ELR (cell line): ENCODE measurements at places on chromosomes 1 and 21.
A peak's percentile ranks its signal among the peaks of the same experiment; 100 is the strongest.

- no peak for DNase-seq
Observed at GRCh38 chr1:165862448-165862847, 35.0 kb downstream of the UCK2 start.

GRCh38 chr1:218584418-218585155 lies 239.5 kb downstream of the TGFB2 start:
- peak; percentile 84 for DNase-seq

DNA sequence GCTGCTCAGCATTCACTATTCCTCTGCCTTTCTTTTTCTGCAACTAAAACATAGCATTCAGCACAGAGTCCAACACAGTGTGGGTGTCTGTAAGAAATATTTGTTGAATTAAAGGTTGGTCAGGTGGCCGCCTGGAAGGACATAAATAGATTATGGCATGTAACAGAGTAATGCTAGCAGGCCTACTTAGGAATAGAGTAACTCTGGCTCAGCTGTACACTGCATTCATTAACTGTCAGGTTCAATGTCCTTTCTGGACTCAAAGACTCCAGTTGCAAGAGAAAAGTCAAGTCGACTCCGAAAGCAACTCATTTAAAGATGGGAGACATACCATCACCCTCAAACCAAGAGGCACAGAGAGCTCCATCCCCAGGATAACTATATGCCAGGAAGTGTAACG lies 116.0 kb downstream of the LMX1A start:
- no peak for DNase-seq

DNA sequence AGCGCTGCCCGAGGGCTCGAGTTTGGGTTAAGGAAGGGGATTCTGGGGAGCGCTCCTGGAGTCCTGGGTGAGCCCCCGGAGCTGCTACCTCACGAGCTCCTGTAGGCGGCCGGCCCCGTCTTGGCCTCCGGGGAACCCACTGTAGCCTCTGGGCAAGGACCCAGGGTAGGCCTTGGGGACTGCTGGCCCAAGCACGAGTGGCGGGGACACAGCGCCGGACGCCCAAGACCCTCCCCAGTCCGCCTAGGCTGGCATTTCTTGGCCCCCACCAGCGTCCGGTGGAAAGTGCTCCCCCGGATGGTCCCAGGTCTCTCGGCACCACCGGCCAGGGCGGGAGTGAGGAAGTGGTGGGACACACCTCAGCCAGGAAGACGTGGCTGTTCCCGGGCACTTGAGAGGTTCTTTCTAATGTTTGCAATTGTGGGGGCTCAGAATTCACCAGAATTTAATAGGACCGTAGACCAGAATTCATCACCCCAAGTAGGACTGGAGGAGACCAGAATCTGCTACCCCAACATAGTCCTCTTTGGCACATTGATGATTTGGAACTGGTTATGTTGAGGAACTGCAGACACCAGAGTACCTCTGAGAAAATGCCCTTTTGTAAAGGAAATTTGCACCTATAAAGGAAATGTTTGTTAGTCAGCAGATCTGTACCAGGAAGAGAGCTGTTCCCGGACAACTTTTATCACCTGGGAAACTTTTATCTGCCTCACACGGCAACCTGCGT lies 622 bp upstream of the TMPRSS2 start:
- DNase-seq, result no peak

DNA sequence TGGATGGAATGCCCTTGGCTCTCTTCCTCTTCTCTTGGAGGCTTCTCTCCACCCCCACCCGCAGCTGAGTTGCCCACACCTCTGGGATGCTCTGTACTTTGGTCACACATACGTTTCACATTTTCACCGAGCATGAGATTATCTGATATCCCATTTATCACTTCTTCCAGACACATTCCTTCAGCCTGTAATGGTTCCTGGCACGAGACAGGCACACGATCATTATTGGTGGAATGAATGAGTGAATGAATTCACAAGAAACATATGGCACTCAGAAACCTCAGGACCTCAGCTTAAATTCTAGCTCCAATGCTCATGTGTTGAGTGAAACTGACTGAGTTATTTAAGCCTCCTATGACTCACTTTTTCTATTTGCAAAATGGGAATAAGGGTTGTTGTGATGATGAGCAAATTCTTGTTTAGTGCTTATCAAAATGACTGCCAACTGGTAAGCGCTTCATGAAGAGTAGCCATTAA lies 242.7 kb upstream of the JUN start:
- DNase-seq, result peak; percentile 80

GRCh38 chr1:61082311-61083012 lies at the start of gene NFIA:
TSS of gene NFIA (plus strand) at chr1:61082561.
- peak; percentile 68 for DNase-seq

GRCh38 chr1:228285661-228286504 lies 78.0 kb downstream of the OBSCN start:
- DNase-seq, result no peak

- no peak for DNase-seq
Observed at GRCh38 chr1:111587509-111588174, 31.9 kb upstream of the RAP1A start.

GRCh38 chr1:928825-929661 lies 5.3 kb downstream of the SAMD11 start:
- no peak for DNase-seq

- DNase-seq, result no peak
Observed at GRCh38 chr21:33208534-33208933, 21.2 kb upstream of the IFNAR2 start.

- peak; percentile 51 for DNase-seq
Observed at GRCh38 chr21:34313116-34313515, 50.7 kb upstream of the KCNE2 start.

- DNase-seq, result no peak
Observed at GRCh38 chr1:155117610-155118009, 10.1 kb upstream of the EFNA1 start.

DNA sequence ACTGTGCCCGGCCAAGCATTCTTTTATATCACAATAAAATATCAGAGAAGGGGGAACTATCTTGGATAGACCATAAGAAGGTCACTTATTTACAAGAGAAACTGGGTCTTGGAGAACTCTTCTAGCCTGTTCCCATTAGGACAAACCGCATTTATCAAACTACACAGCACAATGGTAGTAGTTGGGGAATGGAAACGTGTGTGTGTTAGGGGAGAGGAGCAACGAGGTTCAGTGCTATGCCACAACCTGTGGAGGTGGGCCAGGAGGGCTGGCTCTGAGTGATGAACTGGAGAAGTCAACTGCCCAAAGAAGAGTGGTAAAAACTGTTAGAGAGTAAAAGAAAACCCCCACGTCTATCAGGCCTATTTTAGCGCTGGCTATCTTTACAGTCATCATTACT lies 1.6 kb downstream of the DONSON start:
- no peak for DNase-seq

GRCh38 chr21:38351961-38352521 lies 95.2 kb downstream of the KCNJ15 start:
- peak; percentile 82 for DNase-seq

DNA sequence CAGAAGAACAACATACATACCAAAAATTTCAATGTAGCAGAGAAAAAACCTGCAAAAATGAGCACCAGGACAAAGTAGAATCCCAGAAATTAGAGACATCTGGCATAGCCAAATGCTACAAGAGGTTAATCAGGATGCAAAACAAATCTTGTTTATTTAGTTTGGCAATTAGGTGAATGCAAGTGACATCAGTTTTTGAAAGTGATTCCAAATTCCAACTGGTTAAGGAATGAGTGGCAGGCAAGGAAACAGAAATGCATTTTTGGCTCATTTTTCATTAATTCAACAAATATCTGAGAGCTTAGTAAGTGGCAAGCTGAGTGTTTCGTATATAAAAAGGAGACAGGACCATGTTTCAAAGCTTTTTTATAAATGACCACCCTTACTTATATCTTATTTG lies 21.3 kb downstream of the SCAF4 start:
- DNase-seq, result peak; percentile 45

DNA sequence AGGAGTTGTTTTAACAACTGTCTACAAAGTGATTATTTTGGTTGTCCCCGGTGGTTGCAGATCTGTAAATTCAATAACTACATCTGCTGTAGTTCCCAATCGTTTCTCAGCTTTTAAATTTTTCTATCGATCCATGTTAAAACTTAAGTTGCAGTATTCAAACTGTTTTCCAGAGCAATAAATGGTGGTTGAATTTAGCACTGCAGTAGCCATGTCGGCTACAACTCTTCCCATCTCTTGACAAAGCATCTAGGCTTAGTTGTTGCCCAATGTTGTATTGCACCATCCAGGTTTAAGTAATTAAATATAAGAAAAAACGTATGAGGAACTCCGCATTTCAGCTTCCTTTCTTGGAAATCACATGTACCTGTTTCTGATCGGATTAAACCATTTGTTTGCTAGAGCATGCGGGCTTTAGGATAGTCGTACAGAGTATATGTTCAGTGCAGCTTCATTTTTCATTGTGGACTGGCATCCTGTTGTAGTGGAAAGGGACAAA lies 996 bp downstream of the CNIH4 start:
- DNase-seq, result peak; percentile 45

GRCh38 chr21:19256934-19257660 lies 853.5 kb upstream of the TMPRSS15 start:
- DNase-seq, result no peak

GRCh38 chr21:41481191-41481590 lies 26.8 kb downstream of the TMPRSS2 start:
- DNase-seq, result peak; percentile 37

- DNase-seq, result no peak
Observed at GRCh38 chr1:61743431-61743705, 1.1 kb downstream of the PATJ start.

DNA sequence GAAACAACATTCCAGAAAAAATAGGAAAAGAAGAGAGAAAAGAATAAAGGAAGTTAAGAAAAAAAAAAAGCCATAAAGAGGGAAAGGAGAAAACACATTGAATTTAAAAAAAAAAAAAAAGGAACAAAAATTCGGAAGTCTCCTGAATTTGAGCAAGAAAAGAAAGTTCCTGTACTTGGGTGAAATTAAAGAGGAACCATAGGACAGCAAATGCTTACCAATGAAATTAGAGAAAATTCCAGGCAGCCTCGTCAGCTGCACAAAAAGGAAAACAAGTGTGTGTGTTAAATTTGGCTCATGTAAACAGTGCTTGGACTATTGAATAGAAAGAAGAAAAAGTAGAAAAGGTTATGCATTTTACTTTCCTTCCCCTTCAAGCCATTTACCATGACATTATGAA lies 4.9 kb downstream of the IL12RB2 start:
- no peak for DNase-seq

- DNase-seq, result peak; percentile 6
Observed at GRCh38 chr21:33212159-33212851, 17.4 kb upstream of the IFNAR2 start.

- DNase-seq, result no peak
Observed at GRCh38 chr1:158716335-158716734, 4.2 kb downstream of the OR6K3 start.

- peak; percentile 63 for DNase-seq
Observed at GRCh38 chr1:223244366-223245103, 101.5 kb upstream of the TLR5 start.

- peak; percentile 32 for DNase-seq
Observed at GRCh38 chr1:15056515-15057285, 96.8 kb upstream of the TMEM51 start.

DNA sequence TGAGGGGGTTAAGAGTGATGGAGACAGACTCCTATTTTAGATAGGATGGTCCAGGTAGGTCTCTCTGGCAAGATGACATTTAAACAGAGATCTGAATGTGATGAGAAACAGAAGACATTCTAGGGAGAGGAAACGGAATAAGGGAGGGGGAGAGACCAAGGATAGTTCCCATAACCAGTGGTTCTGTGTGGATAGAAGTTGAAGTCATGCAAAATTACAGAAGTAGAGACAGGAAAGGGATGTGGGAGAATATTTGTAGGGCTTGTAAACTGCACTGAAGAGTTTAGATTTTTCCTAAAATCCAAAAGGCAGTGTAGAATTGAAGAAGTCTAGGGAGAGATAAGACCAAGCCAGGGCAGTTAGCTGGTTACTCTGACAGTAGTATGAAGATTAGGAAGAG lies 200.6 kb downstream of the GRIK1 start:
- DNase-seq, result no peak

DNA sequence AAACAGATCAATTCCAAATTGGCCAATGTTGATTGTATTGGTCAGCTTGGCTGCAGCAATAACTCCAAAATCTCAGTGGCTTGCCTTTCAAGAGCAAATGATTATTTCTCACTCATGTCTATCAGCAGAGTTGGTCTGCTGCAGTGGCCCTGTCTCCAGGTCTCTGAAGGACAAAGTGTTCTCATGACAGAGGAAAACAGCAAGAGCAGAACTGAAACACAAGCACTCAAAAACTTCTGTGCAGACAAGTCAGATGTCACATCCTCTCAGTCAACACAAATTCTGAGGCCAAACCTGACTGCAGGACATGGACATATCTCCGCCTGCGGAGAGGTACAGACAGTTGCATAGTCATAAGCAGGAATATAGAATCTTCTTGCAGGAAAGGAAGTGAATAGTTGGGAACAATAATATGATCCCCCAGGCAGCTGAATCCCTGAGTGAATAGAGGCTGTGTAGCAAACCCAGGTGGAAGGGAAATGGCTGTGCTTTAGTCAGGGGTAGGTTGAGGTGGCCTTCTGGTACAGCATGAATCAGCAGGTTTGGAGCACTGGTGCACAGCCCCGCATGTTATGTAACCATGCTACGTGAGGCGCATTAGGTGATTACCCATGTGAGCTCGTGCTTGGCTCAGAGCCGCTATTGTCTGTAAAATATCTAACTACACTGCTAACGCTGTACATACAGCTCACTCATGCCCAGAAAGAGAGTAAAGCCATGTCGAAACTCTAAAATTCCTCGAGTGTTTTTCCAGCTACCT lies 17.1 kb upstream of the UBE2U start:
- no peak for DNase-seq

DNA sequence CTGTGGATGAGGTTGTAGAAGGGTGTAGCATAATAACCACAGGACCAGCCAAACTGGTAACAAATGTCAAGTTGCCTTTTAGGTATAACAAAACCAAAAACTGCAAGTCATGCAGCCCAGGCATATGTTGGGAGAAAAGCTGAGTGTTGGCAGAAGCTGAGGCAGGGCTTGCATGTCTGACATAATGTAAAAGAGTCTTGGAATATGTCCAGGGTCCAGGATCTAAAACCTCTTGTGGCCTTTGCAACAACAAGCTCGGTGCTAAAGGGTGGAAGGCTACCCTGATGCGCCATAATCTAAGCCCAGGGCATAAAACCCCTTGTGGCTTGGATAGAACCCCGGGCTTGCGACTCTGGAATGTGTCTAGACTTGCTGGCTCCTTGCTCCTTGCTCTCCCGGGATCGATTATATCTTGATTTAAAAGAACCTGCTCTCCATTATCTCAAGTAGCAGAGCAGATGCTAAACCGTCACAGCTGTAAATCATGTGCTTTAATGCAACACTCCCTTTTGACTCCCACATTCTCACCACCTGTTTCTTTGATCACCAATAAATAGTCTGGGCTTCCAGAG lies 26.5 kb upstream of the SLC35A3 start:
- DNase-seq, result no peak

GRCh38 chr1:57633056-57633455 lies 209.2 kb upstream of the DAB1 start:
- DNase-seq, result no peak

- DNase-seq, result peak; percentile 84
Observed at GRCh38 chr1:244833734-244834542, 1.5 kb upstream of the COX20 start.

DNA sequence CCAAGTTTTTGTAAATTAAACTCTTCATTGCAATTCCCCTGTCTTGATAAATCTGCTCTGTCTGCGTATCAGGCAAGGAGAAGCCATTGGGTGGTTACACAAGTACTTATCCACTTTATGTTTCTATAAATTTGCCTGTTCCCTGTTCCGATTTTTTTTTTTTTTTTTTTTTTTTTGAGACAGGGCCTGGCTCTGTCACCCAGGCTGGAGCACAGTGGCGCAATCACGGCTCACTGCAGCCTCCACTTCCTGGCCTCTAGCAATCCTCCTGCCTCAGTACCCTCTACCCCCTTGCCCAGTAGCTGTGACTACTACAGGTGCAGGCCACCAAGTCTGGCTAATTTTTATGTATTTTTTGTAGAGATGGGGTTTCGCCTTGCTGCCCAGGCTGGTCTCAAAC lies 11.1 kb upstream of the CSRP1 start:
- no peak for DNase-seq
